ENCODE measurements at places on chromosomes 4 and X.

DNA sequence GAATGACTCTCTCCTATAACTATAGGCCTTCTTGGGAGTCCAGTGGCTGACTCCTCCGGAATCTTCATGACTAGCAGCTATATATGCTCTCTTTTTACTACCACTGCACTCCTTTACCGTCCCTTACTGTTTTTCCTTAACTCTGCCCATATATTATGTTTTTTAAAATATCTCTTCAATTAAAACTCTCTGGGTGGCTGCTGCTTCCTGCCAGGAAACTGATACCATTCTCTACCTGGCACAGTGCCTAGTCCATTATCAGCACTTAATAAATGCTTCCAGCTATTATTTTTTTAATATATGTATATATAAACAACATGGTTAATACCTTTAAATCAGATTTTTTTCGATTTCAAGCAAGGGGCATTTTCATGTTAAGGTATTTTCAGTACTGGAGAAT, 136.6 kb upstream of the FAM47B start:
- DNase-seq: no peak

DNA sequence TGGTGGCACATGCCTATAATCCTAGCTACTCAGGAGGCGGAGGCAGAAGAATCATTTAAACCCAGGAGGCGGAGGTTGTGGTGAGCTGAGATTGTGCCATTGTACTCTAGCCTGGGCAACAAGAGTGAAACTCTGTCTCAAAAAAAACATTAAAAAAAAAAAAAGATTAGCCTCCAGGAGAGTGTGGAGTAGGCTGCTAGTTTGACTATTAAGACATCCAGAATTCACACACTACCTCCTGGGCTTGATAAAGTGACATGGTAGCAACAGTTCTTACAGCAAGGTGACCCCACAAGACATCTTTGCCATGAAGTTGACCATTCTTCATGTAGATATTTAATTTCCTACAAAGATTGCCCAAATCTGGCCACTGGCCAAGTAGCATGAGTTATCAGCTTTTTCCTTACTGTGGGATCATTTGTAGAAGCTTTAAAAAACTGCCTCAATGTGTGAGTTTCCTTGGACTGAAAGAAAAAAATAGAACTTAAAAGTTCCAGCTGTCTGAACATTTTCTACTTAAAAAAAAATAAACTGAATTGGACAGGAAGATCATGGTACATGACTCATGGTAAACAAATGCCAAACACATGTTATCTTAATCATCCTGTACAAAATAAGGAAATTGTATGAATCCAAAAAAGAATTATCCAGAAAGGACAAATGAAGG, 35.3 kb upstream of the SPRY1 start:
- DNase-seq: no peak

GRCh38 chrX:121028419-121028818, 19.0 kb upstream of the GLUD2 start:
- no peak for DNase-seq

GRCh38 chr4:56301997-56302496, 85.2 kb downstream of the AASDH start:
- no peak for DNase-seq

DNA sequence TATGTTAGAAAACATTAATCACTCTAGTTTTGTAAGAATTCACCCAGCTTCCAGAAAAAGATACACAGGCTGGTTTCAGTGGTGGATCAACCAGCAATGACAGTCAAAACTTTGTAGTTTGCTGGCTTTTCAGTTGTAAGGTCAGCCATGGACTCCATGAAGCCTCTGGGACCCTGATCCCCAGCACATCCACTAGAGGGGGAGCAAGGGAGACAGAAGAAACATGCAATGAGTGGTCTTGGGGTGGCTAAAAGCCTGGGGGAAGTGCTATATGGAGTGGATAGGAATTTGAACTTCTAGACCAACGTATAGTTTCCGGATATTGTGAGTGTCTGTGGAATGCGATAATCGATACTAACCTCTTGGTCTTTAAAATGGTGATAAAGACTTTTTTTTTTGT, 72.7 kb downstream of the AFF2 start:
- DNase-seq: no peak

DNA sequence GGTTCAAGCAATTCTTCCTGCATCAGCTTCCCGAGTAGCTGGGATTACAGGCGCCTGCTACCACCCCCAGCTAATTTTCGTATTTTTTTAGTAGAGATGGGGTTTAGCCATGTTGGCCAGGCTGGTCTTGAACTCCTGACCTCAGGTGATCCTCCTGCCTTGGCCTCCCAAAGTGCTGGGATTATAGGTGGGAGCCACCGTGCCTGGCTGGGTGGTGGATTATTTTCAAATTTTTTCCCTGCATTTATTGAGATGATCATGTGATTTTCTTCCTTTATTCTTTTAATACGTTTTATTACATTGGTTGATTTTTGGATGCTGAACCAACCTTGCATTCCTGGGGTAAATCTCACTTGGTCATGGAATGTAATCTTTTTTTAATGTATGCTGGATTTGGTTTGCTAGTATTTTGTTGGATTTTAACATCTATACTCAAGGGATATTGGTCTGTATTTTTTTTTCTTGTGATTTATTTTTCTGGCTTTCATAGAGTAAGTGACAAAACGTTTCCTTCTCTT, 30.9 kb downstream of the BMP2K start:
- no peak for DNase-seq

- DNase-seq: no peak
Observed at GRCh38 chr4:102493794-102494193, 7.4 kb upstream of the NFKB1 start.

DNA sequence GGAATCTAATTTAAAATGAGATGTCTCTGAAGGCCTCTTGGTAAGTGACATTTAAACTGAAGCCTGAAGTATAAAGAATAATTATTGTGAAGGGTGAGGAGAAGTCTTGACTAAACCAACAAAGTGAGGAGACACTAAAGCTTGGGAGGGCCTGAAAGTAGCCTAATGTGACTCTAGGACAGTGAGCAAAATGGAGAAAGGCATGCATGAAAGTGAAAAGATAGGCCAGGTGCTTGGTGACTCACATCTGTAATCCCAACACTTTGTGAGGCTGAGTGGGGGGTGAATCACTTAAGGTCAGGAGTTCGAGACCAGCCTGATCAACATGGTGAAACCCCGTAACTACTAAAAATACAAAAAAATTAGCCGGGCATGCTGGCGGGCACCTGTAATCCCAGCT, 46.9 kb upstream of the SMARCAD1 start:
- DNase-seq: no peak

DNA sequence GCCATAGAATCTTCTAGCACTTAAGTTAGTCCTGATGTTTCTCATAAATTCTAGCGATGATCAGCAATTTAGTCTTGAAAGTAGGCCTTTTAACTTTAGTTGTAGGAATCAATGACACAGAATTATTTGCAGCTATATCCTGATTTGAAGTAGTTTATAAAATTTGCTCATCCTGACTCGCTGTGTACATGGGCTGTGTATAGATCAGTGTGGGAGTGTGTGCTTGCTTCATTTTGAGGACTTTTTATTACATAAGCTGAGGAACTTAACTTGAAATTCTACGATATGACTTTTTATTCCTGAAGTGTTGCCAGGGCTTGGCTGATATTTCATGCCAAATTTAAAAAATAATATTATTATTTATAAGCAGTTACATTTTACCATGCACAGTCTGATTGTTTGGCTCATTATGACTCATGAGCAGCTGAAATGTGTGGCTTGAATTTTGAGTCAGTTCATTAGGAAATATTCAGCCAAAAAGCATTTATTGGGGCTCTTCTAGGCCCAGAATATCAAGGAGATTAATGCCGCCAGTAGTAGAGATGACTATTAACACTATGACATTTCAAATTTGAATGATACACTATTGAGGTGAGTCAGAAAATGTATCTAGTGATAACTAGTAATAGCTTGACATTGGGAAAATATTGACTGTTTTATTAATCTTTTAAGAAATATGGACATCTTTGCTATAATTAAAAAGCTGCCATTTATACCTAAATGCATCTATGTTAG, 128.9 kb upstream of the LIMCH1 start:
- no peak for DNase-seq

DNA sequence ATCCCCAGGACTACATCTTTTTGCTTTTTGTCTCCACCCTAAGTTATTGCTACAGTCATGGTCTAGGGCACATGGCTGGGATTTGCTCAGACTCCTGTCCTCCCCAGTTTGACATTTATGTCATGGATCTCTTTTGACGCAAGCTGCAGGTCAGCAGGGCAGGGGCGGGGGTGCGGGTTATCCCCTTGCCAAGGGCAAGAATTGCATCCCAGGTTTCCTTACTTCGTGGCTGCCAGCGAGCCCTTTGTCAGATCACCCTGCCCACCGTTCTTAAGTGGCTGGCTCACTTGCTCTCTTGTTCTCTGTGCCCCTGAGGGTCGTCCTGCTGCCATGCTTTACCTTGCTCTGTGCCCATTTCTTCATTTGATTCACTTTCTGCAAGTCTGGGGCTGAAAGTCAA, 21.1 kb upstream of the UBA1 start:
- DNase-seq: no peak

- no peak for DNase-seq
Observed at GRCh38 chr4:40264995-40265909, 68.4 kb downstream of the RHOH start.

DNA sequence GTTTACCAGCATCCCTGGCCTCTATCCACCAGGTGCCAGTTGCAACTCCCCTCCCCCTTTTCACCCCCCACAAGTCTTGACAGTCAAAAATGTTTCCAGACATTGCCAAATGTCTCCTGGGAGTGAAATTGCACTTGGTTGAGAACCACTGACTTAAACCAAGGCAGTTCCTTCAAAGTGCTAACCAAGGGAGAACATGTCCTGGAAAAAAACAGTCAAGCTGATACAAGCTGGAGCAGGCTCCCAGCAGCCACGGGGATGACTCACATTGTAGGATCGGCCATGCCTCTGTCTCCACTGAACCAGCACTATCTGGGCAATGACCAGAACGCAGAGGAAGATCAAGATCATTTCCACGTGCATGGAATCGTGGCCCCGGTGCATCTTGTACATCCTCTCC, 11.4 kb downstream of the RNF175 start:
- no peak for DNase-seq

- DNase-seq: no peak
Observed at GRCh38 chrX:28205905-28206304, 224.7 kb upstream of the DCAF8L1 start.

GRCh38 chrX:15786915-15787314, 3.4 kb upstream of the ZRSR2 start:
- no peak for DNase-seq

GRCh38 chrX:134752558-134752957, 94.3 kb upstream of the PLAC1 start:
- DNase-seq: no peak

GRCh38 chr4:41160012-41160789, 54.1 kb downstream of the APBB2 start:
- DNase-seq: no peak

DNA sequence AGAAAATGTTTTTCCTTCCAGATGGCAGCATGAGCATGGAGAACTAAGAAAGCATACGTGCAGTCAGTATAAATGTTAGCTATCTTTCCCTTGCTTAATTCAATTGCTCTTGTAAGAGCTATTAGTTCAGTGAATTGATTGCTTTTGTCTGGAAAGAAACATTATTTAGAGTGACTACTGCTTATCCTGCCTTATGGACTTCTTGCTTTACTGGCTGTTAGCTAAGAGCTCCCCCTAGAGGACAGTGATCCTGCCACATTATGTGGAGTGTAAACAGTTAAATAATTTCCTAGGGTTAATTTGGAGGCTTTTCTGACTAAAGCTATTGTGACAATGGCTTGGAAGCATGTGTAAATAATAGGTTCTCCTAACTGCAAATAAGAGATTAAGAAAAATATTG, 1402.4 kb downstream of the FAM133A start:
- DNase-seq: no peak

DNA sequence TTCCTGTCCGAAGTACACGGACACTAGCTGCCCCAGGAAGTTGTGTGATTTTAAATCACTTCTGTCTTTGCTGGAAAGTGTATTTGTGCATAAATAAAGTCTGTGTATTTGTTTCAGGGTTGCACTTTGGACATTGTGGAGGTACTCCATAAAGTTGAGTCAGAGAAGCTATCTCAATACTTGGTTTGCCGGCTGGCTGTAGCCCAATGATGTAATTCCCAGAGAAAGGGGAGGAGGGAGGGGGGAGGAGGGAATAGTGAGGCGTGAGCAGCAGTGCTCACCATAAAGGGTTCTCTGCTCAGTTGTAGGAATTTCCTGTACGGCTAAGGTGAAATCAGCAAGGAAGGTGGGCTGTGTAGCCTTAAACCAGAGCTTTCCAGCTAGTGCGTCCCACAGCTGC, 7.5 kb downstream of the APEX2 start:
- DNase-seq: no peak

- DNase-seq: no peak
Observed at GRCh38 chrX:52577464-52578173, 60.8 kb upstream of the XAGE1B start.

DNA sequence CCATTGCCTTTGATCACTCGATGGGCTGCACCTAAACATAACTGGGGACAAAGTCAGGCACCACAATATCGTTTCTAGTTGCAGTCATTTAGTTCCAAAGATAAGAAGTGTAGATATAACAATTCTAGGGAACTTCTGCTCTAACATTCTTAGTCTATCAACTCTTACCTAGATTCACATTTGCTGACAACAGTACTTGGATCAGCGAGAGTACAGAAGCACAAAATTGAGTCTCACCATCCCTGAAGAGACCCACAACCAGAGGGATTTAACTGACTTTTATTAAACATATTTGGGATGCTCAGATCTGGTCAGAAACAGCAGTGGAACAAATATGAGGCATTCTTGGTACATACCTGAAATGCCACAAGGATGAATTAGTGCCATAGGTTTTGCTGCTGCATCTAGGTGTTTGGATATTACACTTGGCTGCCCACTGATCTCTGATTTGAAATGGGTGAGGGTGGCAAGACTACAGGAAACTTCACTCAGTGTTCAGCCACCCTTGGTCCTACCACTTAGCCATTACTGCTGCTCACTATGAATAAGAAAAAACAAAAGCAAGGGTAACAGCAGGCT, 28.9 kb upstream of the HUWE1 start:
- DNase-seq: no peak

DNA sequence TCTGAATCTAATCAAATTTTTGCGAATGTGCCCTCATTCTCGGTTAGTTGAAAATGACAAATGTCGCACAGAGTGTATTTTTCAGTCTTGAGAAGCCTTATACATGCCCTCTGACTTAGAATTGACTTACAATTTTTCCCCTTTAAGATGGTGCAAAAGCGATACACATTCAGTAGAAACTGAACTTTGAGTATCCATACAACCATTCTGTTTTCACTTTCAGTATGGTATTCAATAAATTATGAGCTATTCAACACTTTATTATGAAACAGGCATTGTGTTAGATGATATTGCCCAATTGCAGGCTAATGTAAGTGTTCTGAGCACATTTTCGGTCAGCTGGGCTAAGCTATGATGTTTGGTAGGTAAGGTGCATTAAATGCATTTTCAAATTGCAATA, 43.4 kb downstream of the SLC9A7 start:
- DNase-seq: no peak

- DNase-seq: no peak
Observed at GRCh38 chr4:107757864-107758476, 37.9 kb upstream of the PAPSS1 start.

- DNase-seq: no peak
Observed at GRCh38 chr4:39525822-39526690, 1.2 kb downstream of the UGDH start.

GRCh38 chr4:108149588-108150380, 18.9 kb downstream of the LEF1 start:
- DNase-seq: no peak
